ENCODE measurements at places on chromosomes 6 and 20.

DNA sequence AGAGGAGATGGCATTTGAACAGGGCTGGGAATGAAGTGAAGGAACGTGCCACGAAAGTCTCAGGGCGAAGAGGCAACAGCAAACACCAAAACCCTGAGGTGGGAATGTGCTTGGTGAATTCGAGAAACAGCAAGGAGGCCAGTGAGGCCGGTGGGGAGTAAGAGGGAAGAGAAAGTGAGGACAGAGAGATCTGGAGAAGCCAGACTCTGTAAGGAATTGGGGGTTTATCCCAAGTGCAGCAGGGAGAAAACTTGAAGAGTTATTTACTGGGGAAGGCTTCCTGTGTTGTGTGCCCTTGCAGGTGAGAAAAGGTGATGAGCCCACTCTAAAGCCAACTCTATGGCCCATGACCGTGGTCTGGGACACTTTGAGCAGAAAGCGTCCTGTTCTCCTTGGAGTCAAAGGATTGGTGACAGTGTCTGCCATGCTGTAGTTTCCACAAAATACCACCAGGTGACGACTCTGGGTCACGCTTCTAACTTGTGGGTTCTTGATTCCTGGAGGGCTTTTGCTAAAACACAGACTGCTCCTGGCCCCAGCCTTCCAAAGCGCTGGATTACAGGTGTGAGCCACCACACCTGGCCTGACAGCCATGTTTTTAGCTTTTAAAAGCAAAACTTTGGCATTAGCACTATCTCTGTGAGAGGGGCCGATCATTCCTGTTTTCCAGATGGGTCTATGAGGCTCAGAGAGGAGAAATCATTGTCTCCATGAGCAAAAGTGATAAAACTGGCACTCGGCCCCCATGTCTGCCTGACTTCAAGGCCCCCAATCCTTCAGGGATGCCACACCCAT, 18.0 kb upstream of the CSNK2A1 start:
- DNase-seq = no peak

GRCh38 chr20:22248051-22248667, 336.2 kb downstream of the FOXA2 start:
- DNase-seq = no peak

DNA sequence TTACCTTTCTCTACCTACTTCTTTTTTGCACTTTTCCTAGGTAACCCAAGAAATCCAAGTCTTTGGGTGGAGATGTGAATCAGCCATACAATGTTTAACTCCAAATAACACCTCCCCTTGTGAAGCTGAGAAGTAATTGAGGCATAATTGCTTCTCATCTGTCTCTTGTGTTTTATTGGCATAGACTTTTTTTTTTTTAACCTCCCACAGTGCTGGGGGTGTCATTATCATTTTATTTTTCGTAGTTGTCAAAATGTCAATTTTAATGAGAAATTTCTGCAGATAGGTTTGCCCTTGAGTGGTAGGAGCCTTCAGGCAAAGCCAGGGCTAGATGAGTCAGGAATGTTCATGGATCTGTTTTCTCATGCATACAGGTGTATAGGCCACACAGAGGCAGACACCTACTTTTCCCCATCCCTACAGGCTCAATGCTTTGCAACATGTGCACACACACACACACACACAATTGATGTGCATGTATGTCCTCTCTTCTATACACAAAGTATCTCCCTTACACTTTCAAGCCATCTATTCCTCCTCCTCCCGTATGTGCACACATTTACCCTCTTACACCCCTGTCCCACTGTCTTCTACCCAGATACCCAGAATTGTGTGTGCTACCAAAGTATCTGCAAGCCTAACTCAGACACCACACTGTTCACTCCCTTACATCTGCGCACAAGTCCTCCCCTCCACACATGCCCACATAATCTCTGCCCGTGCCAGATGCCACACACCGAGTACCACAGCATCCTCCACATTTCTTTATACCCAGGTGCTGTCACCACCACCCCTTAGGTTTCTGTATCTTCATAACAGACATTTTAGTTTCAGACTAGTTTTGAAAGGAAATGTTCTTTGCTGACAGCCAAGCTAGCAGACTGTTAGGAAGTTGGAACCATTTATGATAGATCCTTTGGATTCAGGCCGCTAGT, 22.0 kb downstream of the RALY start:
- DNase-seq = no peak

GRCh38 chr6:152298055-152298647, 339.0 kb downstream of the SYNE1 start:
- DNase-seq = no peak

GRCh38 chr6:48389146-48390043, 278.4 kb upstream of the PTCHD4 start:
- no peak for DNase-seq

- no peak for DNase-seq
Measured at GRCh38 chr6:6256886-6257285, 63.6 kb downstream of the F13A1 start.

DNA sequence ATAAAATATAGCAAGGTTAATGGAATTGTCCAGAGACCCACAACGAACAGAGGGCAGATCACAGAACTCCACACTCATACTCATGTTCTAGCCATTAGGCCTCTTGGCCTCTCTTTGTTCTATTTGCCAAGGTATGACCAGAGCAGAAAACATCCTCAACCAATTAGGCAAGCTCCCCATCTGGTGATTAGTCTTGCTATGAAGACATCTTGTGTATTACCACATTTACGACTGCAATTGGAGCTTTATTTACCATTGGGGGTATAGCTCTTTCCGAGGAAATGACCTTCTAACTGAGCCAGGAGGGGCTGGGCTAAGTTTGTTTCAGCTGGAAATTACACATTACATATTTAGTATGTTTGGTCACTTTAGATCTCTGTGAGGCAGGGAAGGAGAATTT, 593.9 kb downstream of the CD109 start:
- DNase-seq = no peak

DNA sequence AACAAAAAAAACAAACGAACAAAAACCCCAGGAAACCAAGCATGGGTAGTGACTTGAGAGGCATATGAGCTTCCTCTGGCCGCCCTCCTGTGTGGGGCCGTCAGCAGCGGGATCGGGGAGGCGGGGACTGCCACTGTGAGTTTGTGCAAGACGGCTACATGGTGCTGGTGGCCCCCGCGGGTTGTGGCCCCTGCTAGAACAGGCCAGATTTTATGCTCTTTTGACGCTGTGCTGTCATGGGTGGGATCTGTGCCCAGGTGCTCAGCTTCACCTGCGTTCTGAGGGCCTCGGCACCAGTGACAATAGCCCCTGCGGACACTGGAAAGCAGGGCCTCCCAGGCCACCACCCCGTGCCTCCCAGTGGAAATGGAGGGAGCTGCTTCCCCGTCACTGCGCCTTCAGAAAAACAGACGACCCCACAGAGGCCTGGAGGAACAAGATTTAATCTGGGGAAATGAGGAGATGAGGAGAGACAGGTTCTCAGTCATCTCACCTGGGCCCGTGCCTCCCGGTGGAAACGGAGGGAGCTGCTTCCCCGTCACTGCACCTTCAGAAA, 4.7 kb upstream of the KCNQ2 start:
- no peak for DNase-seq

- no peak for DNase-seq
Measured at GRCh38 chr6:89350281-89350966, 2.1 kb downstream of the UBE2J1 start.

GRCh38 chr20:50015993-50016770, 33.4 kb downstream of the SNAI1 start:
- no peak for DNase-seq

- DNase-seq = no peak
Measured at GRCh38 chr6:140561701-140562100, 1187.3 kb upstream of the CITED2 start.

- DNase-seq = no peak
Measured at GRCh38 chr20:61236713-61237112, 15.3 kb upstream of the CDH4 start.

- no peak for DNase-seq
Measured at GRCh38 chr20:12891643-12892042, 117.1 kb upstream of the SPTLC3 start.

- no peak for DNase-seq
Measured at GRCh38 chr20:60050193-60050947, 92.1 kb downstream of the CDH26 start.

DNA sequence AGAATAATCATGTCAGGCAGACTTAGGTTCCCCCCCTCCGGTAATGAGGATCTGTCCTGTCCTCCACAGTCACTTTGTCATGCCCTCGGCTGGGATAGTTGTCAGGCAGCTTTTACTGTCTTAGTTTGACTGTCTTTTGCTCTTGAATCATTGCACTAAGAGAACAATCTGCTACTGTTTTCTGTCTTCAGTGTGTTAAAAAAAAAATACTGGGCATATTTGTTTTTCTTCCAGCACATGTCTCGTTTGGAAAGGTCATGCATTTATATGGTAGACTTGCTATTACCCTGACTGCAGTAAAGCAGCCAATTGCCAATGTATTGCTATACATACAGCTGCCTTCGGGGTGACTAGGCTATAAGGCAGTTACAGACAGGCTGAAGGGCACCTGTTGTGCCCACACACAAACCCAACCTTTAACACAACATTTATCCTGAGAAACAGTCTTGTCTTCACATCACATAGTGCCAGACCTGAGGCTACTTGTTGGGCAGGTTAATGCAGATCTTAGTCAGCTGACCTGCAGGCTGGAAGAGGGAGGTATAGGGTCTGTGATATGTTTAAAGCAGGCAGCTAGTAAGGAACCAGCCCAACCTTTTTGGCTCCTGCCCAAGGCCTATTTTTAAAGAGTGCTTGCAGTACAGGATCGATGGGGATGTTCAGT, 26.7 kb downstream of the ARFGEF3 start:
- DNase-seq = no peak

DNA sequence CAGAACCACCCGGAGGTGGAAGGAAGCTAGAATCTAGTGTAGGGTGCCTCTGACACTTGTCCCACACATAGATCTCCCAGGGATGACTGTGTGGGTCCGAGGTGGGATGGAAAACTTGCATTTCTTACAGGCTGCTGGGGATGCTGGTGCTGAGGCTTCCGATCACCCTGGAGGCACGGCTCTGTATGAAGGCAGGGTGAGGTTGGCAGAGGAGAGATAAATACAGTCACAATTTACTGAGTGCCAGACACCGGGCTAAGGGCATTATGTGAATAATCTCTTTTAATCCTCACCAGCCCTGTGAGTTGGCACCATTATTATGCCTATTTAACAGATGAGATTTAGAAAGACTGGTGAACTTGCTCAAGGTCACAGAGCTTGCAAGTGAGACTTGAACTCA, 250.2 kb upstream of the RREB1 start:
- no peak for DNase-seq

DNA sequence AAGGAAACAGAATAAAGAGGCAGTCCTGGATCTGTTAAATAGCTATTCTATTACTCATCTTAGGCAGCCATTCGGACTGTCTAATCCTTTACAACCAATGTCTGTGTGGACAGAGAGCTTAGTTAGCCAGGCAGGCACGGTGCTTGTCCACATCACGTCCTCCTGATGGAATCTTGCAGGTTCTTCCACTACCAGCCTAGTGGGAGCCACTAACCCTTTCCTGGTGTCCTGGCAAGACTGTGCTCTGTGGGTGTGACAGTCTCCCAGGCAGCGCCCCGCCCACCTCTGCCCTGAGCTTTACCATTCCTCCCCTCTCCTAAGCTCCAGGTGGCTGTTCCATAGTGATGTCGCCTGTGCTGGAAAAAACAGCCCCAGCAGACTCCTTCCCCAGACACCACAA, 78.3 kb upstream of the CLDN20 start:
- no peak for DNase-seq

DNA sequence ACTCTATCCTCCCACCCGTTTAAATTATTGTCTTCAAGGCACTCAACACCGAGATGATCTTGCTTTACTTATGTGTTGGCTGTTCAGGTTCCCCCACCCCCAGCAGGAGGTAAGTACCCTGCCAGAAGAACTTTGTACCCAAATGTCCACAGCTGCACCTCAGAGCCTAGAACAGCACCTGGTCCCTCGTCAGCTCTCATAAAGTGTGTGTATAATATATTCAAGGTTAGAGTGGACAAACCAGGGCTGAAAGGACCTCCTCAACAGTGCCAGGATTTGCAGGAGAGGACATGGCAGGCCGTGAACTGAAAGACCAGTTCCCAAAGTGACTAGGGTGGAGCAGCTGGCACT, 5.9 kb upstream of the CPXM1 start:
- DNase-seq = no peak

GRCh38 chr20:9627219-9627618, 112.8 kb downstream of the LAMP5 start:
- no peak for DNase-seq

DNA sequence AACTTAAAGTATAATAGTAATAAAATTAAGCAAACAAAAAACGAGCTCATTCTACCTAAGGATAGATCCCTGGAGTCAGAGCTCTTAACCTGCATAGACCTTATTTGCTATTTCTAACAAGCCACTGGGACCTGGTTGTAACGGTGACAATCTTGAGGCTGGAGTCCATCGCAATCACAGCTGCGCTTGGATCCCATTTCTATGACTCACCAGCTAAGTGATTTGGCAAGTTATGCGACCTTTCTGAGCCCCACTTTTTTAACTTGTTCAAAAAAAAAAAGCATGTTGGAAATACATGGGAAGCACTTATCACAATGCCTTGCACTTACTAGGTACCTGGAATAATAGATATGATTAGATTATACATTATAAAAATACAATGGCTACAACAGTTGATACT, 389.5 kb upstream of the CDH4 start:
- DNase-seq = no peak

GRCh38 chr20:11137688-11138087, 463.9 kb upstream of the JAG1 start:
- DNase-seq = no peak

- no peak for DNase-seq
Measured at GRCh38 chr6:71982389-71982788, 96.0 kb downstream of the RIMS1 start.

DNA sequence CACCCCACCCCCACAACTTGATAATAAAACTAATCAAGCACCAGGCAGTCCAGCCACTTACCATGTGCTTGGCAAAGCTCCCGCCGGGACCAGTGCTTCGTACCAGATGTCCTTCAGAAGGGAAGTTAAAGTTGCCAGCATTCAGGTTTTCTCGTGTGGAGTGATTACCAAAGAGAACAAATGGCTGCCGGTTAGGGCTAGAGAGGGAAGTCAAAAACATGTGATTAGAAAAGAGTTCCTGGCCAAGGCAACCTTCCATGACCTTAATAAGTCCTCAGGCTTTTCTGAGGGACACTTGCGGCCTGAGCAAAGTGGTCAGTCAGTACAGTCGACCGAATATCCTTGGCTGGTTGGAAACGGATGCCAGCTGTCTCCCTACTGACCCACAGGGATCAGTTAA, 67.0 kb downstream of the DNAAF9 start:
- DNase-seq = no peak

- no peak for DNase-seq
Measured at GRCh38 chr6:143969077-143969476, 39.0 kb downstream of the PLAGL1 start.

- no peak for DNase-seq
Measured at GRCh38 chr6:154056536-154056935, 17.5 kb downstream of the OPRM1 start.
